ENCODE measurements at places on chromosomes 5 and 9. TPM values are rescaled to one million over a fixed set of nuclear protein-coding genes. Genes with fewer than 3 reads are reported as not detected.

PCDHB15 gene
- total RNA-seq = 22.1 TPM

SPATA31A5 gene
- total RNA-seq = not detected

GABRA6 gene
- 0.31 TPM for total RNA-seq

S1PR3 gene
- total RNA-seq = 7.6 TPM

ERCC6L2 gene
- total RNA-seq = 139 TPM

OGN gene
- 15.1 TPM for total RNA-seq

TMEFF1 gene
- 47.6 TPM for total RNA-seq

DAB2 gene
- 23.4 TPM for total RNA-seq

ANKDD1B gene
- 1.7 TPM for total RNA-seq

ISCA1 gene
- total RNA-seq = 94.2 TPM

NACC2 gene
- total RNA-seq = 5.9 TPM

PHF24 gene
- 25.6 TPM for total RNA-seq

SOHLH1 gene
- total RNA-seq = not detected

SLC34A3 gene
- total RNA-seq = 0.16 TPM

SVEP1 gene
- 5.3 TPM for total RNA-seq

ANKRD20A1 gene
- total RNA-seq = 7.6 TPM

CCNI2 gene
- 0.16 TPM for total RNA-seq

PTPRD gene
- 336 TPM for total RNA-seq

TPPP gene
- 16.2 TPM for total RNA-seq

SPAG8 gene
- total RNA-seq = 4.7 TPM

GADD45G gene
- 5.6 TPM for total RNA-seq

TOR2A gene
- total RNA-seq = 7.0 TPM

CAMK2A gene
- total RNA-seq = 14.0 TPM

INSL6 gene
- not detected for total RNA-seq

F2R gene
- 29.2 TPM for total RNA-seq

PCSK1 gene
- 1.6 TPM for total RNA-seq

CD14 gene
- 15.4 TPM for total RNA-seq
